ENCODE measurements at places on chromosomes 12 and 14. TPM values are rescaled to one million over a fixed set of nuclear protein-coding genes. Genes with fewer than 3 reads are reported as not detected.

Gene PTHLH
- total RNA-seq = not detected

GRCh38 chr12:91384366-91384765 lies 201.7 kb upstream of the DCN start:
- DNase-seq = peak; percentile 57

Gene ANP32D
- total RNA-seq = not detected

DNA sequence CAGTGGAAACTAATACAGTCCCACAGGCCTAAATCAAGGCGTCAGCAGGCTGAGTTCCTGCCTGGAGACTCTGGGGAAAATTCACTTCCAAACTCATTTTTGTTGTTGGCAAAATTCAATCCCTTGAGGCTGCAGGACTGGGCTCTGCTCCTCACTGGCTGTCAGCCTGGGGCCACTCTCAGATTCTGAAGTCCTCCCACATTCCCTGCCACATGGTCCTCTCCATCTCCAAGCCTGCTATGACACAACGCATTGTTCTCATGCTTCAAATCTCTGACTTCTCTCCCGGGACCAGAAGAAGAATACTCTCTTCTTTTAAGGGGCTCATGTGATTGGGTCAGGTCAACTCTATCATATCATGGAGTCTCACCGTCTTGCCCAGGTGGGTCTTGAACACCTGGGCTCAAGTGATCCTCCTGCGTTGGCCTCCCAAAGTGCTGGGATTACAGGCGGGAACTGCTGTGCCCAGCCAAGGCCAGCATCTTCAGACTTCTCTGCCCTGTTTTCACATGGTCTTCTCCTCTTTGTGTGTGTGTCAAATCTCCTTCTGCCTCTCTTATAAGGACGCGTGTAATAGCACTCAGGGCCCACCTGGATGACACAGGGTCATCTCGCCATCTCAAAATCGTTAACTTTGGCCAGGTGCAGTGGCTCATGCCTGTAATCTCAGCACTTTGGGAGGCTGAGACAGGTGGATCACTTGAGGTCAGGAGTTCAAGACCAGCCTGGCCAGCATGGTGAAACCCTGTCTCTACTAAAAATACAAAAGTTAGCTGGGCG lies 9.7 kb downstream of the P2RX7 start:
- no peak for DNase-seq

GRCh38 chr12:95546491-95546813 lies 4.8 kb downstream of the USP44 start:
- DNase-seq = peak; percentile 30

GRCh38 chr14:22572562-22573058 lies 16.4 kb downstream of the DAD1 start:
- no peak for DNase-seq

DNA sequence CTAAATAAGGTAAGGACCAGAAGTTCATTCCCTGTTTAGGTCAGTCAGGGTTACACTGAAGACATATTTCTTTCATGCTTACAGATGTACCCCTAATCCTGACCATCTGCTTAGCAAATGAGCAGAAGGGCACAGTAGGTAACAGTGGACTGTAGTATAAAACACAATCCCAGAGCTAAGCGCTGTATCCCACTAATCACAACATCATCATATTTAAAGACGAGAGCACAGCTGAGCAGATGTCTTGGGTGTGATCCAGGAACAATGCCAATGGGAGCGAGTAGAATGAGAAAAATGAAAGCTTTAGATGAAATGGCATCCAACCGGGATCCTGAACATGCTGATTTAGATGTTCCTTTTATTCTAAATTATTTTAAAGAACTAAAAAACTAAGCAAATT lies 213.4 kb downstream of the CCER1 start:
- DNase-seq = no peak

DNA sequence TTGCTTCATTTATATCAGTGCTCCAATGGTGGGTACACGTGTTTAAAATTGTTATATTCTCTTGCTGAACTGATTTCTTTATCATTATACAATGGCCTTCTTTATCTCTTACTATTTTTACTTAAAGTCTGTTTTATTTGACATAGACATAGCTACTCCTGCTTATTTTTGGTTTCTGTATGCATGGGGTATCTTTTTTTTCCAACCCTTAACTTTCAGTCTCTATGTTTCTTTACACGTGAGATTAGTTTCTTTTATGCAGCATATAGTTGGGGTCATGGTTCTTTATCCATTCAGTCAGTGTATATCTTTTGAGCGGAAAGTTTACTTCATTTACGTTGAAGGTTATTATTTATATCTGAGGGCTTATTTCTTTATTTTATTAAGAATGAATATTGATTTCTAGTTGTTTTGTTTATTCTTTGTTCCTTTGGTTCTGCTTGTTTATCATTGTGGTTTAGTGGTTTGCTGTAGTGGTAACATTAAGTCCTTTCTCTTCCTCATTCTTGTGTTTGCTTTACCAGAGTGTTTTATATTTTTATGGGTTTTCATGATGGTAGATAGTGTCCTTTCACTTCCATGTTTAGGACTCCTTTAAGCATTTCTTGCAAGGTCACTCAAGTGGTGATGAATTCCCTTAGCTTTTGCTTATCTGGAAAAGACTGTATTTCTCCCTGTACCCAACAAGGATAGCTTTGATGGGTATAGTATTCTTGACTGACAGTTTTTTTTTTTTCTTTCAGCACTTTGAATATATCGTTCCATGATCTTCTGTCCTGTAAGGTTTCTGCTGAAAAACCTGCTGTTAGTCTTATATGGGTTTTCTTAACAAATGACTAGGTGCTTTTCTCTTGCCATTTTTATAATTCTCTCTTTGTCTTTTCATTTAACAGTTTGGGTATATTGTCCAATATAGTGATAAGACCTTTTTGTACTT lies 38.3 kb upstream of the FAR2 start:
- no peak for DNase-seq

Gene MFAP5
- 1.4 TPM for total RNA-seq

DNA sequence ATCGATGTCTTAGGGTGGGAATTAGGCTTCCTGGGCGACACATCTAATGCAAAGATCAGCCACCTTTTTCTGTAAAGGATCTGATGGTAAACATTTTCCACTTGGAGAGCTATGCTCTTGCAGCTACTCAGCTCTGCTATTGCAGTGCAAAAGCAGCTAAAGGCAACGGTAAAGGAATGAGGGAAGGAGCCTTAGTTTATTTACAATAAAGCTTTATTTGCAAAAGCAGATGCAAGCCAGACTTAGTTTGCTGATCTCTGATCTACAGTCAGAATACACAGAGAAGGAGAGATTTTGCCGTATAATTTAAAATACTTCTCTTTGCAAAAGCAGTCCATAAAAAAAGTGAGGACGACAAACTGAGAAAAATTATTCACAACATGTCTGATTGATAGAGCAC lies 3.2 kb downstream of the TCL1B start:
- no peak for DNase-seq

GRCh38 chr12:121872546-121873215 lies 14.0 kb upstream of the HPD start:
- peak; percentile 90 for DNase-seq

DNA sequence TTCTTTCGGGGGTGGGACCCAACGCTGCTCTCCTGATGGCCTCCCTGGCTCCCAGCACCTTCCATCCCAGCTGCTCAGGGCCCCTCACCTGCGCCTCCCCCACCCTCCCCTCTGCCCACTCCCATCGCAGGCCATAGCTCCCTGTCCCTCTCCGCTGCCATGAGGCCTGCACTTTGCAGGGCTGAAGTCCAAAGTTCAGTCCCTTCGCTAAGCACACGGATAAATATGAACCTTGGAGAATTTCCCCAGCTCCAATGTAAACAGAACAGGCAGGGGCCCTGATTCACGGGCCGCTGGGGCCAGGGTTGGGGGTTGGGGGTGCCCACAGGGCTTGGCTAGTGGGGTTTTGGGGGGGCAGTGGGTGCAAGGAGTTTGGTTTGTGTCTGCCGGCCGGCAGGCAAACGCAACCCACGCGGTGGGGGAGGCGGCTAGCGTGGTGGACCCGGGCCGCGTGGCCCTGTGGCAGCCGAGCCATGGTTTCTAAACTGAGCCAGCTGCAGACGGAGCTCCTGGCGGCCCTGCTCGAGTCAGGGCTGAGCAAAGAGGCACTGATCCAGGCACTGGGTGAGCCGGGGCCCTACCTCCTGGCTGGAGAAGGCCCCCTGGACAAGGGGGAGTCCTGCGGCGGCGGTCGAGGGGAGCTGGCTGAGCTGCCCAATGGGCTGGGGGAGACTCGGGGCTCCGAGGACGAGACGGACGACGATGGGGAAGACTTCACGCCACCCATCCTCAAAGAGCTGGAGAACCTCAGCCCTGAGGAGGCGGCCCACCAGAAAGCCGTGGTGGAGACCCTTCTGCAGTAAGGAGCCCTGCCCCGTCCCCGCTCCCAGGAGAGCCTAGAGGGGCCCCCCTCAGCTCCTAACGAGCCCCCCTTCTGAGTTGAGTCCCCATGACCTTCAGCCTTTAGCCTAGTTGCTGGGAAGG lies at the start of gene HNF1A:
HNF1A (plus strand) TSS at position 248 of the 924 bp plus-strand sequence; CDS start at position 474, 226 bp downstream.
- DNase-seq = no peak

Gene METAP2
- total RNA-seq = 42.0 TPM

DNA sequence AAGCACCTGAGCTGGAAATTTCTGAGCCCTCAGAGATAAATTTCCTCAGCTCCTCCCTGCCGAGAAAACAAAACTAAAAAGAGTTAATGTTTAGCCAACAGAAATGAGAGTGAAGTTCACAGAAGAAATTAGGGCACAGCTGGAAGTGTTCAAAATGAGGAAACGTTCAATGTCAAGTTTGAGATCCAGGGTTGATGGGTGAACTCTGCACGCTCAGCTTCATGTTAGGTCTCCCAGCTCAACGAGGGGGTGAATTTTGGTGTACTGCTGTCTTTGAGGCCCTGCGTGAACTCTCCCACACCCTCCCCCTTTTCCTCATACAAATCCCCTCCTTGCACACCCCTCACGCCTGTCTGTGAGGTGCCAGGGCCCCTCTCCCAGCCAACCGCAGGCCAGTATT lies 13.3 kb upstream of the OAS3 start:
- no peak for DNase-seq

GRCh38 chr12:68568922-68569569 lies 41.7 kb upstream of the RAP1B start:
- DNase-seq = no peak

Gene OTX2
- 24.6 TPM for total RNA-seq

All from cerebellum (tissue), 4 donors.